ENCODE measurements at places on chromosomes 7 and 10.

DNA sequence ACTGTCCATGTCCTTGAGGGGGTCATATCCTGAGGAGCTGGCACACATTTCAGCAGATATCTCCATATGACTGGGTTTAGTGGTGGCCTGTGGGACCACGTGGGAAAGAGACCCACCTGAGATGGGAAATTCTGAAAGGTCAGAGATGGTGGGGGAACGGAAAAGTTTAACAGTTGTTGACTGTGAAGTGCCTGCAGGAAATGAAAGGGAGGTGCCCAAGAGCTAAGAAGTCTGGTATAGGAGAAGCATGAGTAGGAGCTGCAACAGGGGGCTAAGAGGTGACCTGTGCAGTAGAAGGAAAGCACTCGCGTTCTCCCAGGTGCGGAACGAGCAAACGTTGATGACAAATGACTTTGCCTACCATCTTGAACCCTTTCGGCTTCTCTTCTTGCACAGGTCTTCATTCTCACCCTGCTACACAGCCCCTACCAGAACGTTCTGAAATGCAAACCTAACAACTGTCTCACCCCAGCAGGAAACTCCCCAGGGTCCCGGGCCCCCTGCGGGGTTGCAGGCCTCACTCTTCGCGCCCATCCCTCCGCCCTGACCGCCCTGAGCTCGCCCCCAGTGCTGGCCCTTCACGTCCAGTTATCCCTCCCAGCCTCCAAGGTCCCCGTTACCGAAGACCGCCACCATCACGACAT, 9.8 kb upstream of the FXYD4 start:
- no peak for DNase-seq

DNA sequence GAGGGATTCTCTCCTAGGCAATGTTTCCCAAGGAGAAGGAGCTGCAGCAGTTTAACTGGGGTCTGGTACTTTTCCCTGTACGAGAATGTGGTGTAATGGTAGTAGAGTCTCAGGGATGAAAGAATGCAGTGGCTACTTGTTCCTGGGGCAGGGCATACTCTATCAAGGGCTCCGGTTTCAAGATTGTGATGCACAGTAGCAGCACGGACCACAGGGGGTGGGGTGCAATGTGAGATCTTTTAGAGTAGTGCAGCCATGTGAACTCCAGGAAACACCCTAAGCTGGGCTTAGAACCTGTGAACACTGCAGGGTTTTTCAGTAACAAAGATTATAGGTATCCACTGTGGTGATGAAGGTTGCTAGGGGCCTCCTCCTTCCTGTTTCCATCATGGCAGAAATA, 903.9 kb downstream of the NRG3 start:
- DNase-seq: no peak

DNA sequence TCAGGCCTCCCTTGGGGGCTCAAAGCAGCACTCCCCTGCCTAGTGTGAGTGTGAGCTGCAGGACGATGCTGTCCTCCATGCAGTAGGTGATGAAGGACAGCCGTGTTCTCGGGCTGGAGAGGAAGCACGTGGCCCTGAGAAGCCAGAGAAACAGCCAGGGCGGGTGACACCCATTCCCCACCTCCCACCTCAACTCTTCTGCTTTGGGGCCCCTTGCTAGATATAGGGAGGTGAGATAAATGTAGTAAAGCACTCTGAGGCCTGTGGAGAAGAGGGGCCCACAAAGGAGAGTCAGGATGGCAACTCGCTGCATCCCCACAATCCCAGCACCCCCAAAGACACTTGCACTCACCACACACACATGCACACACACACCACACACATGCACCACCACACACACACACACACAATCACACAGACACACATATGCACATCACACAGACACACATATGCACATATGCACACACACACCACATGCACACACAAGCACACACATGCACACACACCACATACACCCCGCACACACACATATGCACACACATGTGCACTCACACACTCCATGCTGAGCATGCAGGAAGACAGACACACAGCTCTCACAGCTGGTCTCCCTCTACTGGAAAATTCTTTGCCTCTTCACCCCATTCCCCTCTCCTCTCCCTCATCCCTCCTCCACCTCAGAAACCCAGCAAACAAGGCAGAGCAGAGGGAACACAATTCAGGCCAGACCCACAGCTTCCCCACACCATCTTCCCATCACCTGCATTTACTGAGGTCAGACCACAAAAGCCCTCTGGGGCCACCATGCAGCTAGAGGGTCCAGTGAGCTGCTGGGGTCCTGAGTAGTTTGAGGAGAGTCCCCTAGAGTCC, 30.5 kb downstream of the ANXA8 start:
- no peak for DNase-seq

DNA sequence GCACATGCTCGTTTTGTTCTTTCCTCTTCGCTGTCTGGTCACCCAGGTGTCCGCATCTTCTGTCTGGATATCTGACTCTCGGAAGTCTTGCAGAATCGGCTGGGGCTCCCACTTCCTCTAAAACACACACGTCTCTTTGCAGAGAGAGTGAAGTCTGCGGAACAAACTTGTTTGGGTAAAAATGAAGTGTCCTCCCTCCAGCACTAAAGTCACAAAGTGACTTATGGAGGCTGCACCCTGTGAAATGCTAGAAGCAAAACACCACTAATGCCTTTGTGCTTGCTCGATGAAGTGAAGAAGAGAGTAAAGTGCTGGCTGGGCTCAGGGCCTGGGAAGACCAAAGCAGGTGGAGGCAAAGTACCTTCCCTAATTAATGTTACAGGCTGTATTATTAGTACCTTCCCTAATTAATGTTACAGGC, 71.4 kb downstream of the FGFR2 start:
- no peak for DNase-seq

DNA sequence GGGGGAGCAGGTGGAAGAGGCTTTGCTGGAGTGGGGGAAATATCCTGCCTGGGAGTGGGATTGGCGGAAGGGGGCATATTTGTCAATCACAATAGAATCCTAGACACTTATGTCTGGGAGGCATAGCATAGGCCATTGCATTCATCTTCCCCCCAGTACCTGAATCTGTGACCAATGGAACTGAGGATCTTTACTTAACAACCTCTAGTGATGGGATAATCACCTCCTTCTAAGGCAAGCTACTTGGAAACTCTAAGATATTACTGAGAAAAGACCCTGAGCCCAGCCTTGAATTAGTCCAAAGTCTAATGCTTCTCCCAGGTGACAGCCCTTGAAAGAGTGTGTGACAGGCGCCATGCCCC, 90.7 kb downstream of the NPSR1 start:
- no peak for DNase-seq
